ENCODE measurements at places on chromosomes 2 and 18.

GRCh38 chr2:9247177-9247576, 40.6 kb downstream of the ASAP2 start:
- no peak for DNase-seq

DNA sequence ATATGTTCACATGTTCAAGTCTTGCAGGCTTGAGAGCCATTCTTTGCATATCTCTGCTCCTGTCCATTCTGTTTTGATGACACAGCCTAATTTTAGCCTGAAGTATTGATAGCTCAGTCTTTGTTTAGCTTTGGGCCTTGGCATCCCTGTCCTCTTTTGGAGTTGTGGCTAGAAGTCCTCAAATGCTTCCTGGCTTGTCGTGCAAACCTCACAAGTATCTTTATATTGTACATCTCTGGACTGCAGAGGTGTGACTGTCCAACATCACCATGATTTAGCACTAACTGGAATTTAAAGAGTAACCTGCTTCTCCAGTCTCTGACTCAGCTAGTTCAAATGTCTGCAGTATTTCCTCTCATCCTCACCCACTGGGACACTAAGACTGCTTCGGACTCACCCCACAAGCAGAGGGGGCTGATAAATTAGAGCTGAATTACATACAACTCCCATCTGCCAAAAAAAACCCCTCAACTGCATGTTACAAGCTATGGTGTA, 11.7 kb downstream of the PFN4 start:
- no peak for DNase-seq

- no peak for DNase-seq
Measured at GRCh38 chr18:68436485-68436884, 278.4 kb downstream of the TMX3 start.

- DNase-seq, result no peak
Measured at GRCh38 chr2:54594048-54594447, 129.4 kb upstream of the EML6 start.

- peak; percentile 12 for DNase-seq
Measured at GRCh38 chr2:210477496-210477895, 937 bp upstream of the LANCL1 start.

DNA sequence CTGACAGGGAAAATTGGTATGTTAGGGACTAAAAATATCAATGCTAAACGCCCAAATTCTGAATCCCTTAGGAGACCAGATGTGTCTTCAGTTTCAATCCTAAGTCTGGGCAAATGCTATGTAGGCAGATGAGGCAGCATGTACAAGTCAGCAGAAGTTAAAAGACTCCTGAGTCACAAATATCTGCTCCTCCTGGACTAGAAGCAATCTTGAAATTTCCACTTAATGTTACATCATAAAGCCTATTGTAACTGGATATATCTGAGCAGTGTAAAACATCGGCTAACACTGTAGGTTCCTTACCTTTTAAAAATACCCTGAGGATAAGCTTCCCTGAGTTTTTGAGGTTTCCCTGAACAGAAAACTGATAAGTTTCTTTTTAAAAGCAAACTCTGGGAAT, 1087.6 kb upstream of the PIK3C3 start:
- no peak for DNase-seq

DNA sequence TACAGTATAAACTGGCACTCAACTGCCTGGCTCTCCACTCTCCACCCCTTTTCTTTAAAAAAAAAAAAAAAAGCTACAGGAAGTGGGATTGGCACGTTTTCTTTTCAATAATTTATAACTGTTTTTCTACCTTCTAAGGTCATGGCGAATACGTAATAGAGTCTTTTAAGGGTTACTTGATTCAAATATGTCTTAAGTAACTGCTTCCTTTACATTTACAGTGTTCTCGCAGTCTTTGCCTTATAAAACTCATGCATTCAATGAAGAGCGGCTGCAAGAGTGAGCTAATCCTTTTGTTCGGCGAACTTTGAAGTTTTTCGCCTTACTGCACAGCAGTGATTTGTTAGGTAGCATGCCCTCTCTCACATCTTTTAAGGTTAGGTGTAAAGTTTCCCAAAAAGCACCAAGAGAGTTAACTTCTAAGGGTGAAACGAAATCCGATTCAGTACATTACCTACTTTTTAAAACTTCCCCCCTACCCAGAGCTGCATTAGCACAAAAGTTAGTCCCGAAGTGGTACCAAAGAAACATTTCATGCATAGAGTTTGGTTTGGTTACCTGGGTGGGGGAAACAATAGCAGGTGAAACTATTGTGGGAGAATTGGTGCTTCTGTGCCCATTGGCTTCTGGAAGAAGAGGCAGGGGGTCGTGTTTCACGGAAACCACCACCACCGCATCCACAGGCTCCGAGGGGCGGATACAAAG, 2.0 kb downstream of the KCTD1 start:
- no peak for DNase-seq

DNA sequence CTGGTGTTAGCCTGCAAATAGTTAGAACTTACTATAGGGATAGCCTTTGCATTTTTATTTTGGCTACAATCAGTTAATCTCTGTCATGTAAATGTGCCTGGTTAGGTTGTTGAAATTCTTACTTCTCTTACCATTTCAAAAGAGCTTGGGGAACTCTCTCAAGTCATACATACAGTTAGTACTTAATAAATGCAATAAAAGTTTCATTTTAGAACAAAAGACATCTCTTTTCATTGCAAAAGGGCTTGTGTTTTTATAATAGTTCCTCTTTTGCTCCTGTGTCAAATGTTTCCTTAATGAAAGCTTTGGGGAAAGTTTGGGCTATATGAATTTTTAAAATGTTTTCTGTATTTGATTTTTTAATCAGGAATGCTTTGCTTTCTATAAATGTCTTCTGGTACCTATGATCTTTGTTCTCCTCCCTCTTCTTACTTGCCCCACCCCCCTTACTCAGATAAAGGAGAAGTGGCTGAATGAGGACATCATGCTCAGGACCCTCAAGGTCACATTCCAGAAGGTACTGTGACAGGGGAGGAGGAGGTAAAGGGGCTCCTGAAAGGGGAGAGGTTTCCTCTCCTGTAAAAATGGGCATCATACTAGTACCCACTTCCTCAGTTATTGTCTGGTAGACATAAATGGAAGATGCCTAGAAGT, 13.6 kb downstream of the PTPN18 start:
- no peak for DNase-seq

- DNase-seq, result no peak
Measured at GRCh38 chr2:148554459-148555247, 89.9 kb upstream of the EPC2 start.

GRCh38 chr2:109499566-109499965, 114.2 kb downstream of the SEPTIN10 start:
- DNase-seq, result no peak
